CD8-positive, alpha-beta memory T cell (primary cell): ENCODE measurements at places on chromosomes 6 and 20. TPM values are rescaled to one million over a fixed set of nuclear protein-coding genes. Genes with fewer than 3 reads are reported as not detected.

- H3K4me3 ChIP-seq: no peak overlapping the region
- no peak for DNase-seq
- H3K36me3 ChIP-seq: no peaks in the 10 kb centered on the region
- no peak overlapping the region for H3K27ac ChIP-seq
- H3K27me3 ChIP-seq: no peaks in the 10 kb centered on the region
- no peaks in the 10 kb centered on the region for H3K4me1 ChIP-seq
Observed at GRCh38 chr6:133768656-133769295, 120.1 kb upstream of the TCF21 start.

DNA sequence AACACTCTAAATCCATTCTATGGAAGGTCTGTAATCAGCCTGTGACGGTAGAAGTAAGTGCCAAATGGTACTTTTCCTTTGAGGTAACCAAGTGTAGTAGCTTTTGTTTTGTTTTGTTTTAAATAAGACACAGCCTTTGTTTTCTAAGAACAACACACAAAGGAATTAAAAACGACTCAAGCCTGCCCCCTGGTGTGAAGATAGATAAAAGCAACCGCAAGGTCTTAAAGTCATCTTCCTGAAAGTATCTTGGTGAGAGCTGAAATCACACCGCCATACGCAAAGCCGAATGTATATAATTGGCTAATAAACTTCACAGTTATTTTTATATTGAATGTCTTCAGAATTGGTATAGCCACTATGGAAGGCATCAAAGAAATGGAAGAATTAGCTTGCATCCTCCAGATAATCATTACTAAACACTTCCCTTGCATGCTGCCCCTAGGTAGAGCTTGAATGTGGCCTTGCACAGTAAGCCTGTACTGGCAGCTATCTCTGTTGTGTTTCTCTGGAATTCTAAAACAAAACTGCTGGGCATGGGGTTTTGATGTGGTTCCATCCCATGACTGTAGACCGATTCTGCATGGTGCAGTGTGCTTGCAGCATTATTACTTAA, 95.6 kb downstream of the LAMP5 start:
- H3K4me1 ChIP-seq: no peaks in the 10 kb centered on the region
- no peak overlapping the region for H3K4me3 ChIP-seq
- H3K27me3 ChIP-seq: no peaks in the 10 kb centered on the region
- DNase-seq: no peak
- H3K27ac ChIP-seq: no peak overlapping the region
- no peaks in the 10 kb centered on the region for H3K36me3 ChIP-seq

- H3K4me1 ChIP-seq: no peaks in the 10 kb centered on the region
- H3K4me3 ChIP-seq: peak overlapping the region; percentile 60
- H3K36me3 ChIP-seq: no peaks in the 10 kb centered on the region
- no peaks in the 10 kb centered on the region for H3K27me3 ChIP-seq
Observed at GRCh38 chr6:152636609-152637295, 410 bp downstream of the SYNE1 start.

DNA sequence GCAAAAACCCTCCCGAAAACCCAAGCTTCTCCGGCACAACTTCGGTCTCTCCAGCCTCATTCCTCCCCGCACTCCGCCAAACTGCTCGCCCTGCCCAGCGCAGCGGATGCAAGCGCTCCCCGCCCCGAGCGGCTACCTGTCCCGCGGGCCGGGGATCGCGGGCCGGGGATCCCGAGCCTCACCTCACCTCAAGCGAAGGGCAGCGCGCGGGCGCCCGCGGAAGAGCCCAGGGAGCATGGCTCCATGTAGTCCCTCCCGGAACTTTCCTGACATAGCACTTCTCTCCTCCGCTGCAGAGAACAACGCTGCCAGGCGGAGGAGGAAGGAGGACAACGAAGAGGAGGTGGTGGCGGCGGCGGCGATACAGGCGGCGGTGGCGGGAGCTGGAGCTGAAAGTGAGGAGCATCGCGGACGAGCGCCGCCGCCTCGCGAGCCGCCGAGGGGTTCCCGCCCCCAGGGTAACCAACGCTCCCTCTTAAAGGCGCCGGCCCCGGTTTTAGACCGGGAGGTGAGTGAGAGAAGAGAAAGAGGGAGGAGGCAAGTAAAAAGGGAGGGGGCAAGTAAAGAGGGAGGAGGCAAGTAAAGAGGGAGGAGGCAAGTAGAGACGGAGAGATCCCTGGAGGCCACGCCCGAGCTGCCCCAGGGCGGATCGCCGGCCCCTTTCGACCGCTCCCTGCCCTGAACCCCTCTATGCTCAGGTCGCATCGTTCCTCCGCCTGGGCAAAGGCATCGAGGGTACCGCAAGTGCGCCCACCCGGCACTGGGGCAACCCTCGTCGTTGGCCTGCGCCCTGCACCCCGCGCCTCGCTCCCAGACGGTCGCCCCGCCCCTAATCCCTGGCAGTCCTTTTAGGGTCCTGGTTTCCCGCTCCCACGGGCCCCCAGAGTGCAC, at the start of gene GPR63:
TSS of gene GPR63 (minus strand) at position 397 of the 891 bp plus-strand sequence. CDS start 37,746 bp downstream, outside the sequence.
- H3K4me1 ChIP-seq: peaks cover 13% of the 10 kb centered on the region
- peak within 1 kb of the TSS; percentile 55 for H3K4me3 ChIP-seq
- peaks cover 5% of the 10 kb centered on the region for H3K27me3 ChIP-seq
- H3K36me3 ChIP-seq: no peaks in the 10 kb centered on the region

DNA sequence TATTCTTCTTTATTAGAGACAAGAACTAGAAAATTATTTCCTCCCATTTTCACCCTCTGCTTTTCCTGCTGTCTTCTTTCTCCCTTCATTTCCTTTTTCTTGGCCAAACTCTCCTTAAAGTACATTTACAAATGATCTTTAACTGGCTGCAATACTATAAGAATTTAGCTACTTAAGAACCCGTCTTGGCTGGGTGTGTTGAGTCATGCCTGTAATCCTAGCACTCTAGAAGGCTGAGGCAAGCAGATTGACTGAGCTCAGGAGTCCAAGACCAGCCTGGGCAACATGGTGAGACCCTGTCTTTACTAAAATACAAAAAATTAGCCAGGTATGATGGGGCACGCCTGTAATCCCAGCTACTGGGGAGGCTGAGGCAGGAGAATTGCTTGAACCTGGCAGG, 39.3 kb upstream of the SRPK1 start:
- no peak for DNase-seq
- no peaks in the 10 kb centered on the region for H3K4me1 ChIP-seq
- peaks cover 8% of the 10 kb centered on the region for H3K27me3 ChIP-seq
- H3K27ac ChIP-seq: no peak overlapping the region
- no peaks in the 10 kb centered on the region for H3K36me3 ChIP-seq
- H3K4me3 ChIP-seq: no peak overlapping the region

- H3K36me3 ChIP-seq: no peaks in the 10 kb centered on the region
- DNase-seq: no peak
- peak overlapping the region; percentile 57 for H3K4me3 ChIP-seq
- peaks cover 65% of the 10 kb centered on the region for H3K27me3 ChIP-seq
Observed at GRCh38 chr6:108118810-108119768, 44.5 kb upstream of the OSTM1 start.

- no peak overlapping the region for H3K4me3 ChIP-seq
- H3K36me3 ChIP-seq: no peaks in the 10 kb centered on the region
- H3K27me3 ChIP-seq: peaks cover 7% of the 10 kb centered on the region
- no peak for DNase-seq
- H3K4me1 ChIP-seq: no peaks in the 10 kb centered on the region
- H3K27ac ChIP-seq: no peak overlapping the region
Observed at GRCh38 chr6:44561060-44561623, 173.6 kb downstream of the CDC5L start.

NNAT gene
- total RNA-seq: 0.33 TPM

DNA sequence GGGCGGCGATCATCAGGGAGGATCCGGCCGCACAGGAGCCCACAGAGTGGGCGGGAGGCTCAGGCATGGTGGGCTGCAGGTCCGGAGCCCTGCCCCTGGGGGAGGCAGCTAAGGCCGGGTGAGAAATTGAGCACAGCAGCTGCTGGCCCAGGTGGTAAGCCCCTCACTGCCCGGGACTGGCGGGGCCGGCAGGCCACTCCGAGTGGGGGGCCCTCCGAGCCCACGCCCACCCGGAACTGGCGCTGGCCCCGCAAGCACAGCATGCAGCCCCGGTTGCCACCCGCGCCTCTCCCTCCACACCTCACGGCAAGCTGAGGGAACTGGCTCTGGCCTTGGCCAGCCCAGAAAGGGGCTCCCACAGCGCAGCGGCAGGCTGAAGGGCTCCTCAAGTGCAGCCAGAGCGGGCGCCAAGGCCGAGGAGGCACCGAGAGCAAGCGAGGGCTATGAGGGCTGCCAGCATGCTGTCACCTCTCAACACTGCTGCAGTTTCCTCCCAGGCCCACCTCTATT, 48.1 kb upstream of the UST start:
- no peak overlapping the region for H3K27ac ChIP-seq
- H3K27me3 ChIP-seq: no peaks in the 10 kb centered on the region
- H3K4me1 ChIP-seq: no peaks in the 10 kb centered on the region
- H3K4me3 ChIP-seq: no peak overlapping the region
- no peaks in the 10 kb centered on the region for H3K36me3 ChIP-seq
- DNase-seq: no peak

- no peak for DNase-seq
- H3K27ac ChIP-seq: no peak overlapping the region
- H3K36me3 ChIP-seq: no peaks in the 10 kb centered on the region
- no peaks in the 10 kb centered on the region for H3K27me3 ChIP-seq
- peaks cover 17% of the 10 kb centered on the region for H3K4me1 ChIP-seq
Observed at GRCh38 chr6:143528164-143528811, 16.8 kb upstream of the FUCA2 start.

DNA sequence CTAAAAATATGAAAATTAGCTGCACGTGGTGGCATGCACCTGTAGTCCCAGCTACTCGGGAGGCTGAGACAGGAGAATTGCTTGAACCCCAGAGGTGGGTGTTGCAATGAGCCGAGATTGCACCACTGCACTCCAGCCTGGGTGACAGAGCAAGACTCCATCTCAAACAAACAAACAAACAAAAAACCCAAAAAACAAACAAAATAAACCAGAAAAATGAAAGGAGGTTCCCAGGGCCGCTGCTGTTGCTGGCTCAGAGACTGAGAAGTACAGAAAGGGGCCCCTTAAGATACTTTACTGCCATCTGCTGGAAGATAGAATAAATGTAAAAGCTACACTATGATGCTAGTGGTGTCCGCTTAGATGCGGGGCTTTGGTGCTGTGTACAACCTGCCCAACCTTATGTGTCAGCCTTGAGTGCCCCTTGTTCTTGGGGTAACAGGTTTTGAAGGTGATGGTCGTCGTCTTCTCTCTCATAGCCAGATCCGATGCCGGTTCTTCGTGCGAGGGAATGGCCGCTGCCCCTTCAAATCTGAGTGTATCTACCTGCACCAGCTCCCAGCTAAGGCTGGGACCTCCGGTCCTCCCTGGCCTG, 2.8 kb upstream of the FANCE start:
- H3K36me3 ChIP-seq: no peaks in the 10 kb centered on the region
- DNase-seq: peak; percentile 52
- H3K4me3 ChIP-seq: no peak overlapping the region
- H3K27me3 ChIP-seq: no peaks in the 10 kb centered on the region
- peaks cover 21% of the 10 kb centered on the region for H3K4me1 ChIP-seq

DNA sequence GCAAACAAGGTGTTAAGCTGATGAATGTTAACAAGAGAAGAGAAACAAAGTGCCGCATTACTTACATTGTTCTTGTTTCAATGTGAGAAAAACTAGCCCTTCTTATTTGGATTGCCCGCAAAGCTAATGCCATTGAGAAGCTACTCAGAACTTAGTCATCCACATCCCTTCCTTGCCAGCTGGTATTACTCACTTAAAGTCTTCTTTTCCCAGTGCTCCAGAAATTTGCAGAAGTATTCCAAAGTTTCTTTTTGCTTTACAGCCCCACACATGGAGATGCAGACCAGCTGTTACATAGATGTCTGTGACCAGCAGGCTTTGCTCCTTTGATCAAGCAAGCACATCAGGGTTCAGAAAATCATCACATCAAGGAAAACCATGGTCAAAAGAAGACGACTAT, 529.0 kb downstream of the TBC1D32 start:
- H3K27me3 ChIP-seq: no peaks in the 10 kb centered on the region
- no peaks in the 10 kb centered on the region for H3K36me3 ChIP-seq
- no peaks in the 10 kb centered on the region for H3K4me1 ChIP-seq

FOXQ1 gene
- total RNA-seq: not detected

DCDC2 gene
- not detected for total RNA-seq

SOX18 gene
- total RNA-seq: not detected

DNA sequence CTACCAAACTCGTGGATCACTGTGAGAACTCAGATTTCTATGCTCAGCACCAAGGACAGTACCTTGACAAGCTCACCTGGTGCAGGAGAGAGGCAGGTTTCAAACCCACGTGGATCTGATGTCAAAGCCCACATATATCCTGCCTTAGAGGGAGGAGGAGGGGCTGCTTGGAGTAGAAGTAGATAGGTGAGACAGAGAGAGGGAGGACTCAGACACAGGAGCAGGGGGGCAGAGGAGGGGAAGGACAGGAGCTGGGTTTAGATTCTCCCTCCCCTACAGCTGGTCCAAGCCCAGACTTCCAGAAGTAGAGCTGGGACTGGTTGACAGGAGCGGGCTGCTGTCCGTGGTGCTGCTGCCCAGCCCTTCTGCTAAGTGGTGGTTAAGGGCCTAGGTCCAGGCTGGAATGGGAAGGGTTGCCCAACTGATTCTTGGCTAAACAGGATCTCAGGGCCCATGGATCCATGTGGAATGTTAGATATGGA, 77.5 kb downstream of the CDH22 start:
- no peaks in the 10 kb centered on the region for H3K36me3 ChIP-seq
- no peak overlapping the region for H3K4me3 ChIP-seq
- DNase-seq: no peak
- no peak overlapping the region for H3K27ac ChIP-seq
- H3K27me3 ChIP-seq: peaks cover 6% of the 10 kb centered on the region

PRIM2 gene
- total RNA-seq: 35.2 TPM

B3GALT4 gene
- 7.0 TPM for total RNA-seq

- no peaks in the 10 kb centered on the region for H3K36me3 ChIP-seq
- no peak overlapping the region for H3K4me3 ChIP-seq
- no peak overlapping the region for H3K27ac ChIP-seq
- no peaks in the 10 kb centered on the region for H3K4me1 ChIP-seq
- DNase-seq: no peak
Observed at GRCh38 chr6:167683028-167683862, 143.5 kb upstream of the AFDN start.

PCK1 gene
- not detected for total RNA-seq

RIPPLY2 gene
- not detected for total RNA-seq

COMMD7 gene
- 35.6 TPM for total RNA-seq

DNA sequence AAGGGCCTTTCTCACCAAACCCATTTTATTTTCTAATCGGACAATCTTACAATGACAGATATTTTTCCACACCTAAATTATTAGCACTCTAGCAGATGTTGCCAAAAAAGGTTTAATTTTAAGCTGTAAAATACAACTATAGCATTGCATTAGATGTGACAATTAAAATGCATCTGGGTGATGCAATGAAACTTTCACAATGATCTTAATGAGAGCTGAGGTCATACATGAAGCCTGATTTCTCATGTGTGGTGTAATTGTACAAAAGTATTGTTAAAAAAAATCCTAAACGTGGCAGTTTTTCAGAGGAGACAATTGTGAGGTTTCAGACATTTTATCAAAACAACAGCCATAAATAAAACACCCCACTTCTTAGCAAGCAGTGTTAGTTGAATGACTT, 606.0 kb downstream of the HDGFL1 start:
- no peak for DNase-seq
- no peak overlapping the region for H3K27ac ChIP-seq
- H3K36me3 ChIP-seq: no peaks in the 10 kb centered on the region
- H3K4me3 ChIP-seq: no peak overlapping the region
- H3K4me1 ChIP-seq: no peaks in the 10 kb centered on the region
